Mesenteric fat pad (tissue), 1 donor: ENCODE measurements at places on chromosomes 1 and 21.

DNA sequence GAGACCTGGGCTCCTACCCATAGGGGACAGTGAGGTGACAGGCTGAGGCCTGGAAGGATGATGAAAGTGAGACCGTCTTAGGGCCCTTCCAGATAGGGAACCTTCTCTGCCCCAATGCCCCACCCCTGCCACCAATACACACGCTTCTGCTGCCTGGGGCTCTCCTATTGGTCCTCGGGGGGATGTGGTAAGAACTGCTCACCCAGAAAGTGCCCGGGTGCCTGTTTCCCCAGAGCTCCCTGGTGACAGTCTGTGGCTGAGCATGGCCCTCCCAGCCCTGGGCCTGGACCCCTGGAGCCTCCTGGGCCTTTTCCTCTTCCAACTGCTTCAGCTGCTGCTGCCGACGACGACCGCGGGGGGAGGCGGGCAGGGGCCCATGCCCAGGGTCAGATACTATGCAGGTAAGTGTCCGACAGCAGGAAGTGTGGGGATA is 948 bp downstream of the SEMA4A start:
- no peak for DNase-seq

- DNase-seq: no peak
Measured at GRCh38 chr1:225949041-225949440, 8.0 kb upstream of the LEFTY2 start.

DNA sequence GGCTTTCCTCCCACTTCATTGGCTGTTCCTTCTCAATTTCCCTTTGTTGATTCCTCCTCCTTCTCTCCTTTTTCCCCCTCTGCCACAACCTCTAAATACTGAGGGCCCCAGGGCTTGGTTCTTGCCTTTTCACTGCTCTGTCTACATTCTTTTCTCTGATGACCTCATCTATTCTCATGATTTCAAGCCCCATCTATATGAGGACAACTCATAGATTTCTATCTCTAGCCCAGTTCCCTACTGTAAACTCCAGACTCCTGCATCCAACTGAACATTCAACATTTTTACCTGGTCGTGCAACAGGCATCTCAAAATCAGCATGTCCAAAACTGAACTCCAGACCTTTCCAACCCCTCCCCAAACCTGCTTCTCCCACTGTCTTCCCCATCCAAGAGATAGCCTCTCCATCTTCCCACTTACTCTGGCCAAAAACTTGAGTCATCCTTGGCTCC is 11.5 kb upstream of the SLC9A1 start:
- DNase-seq: no peak

- DNase-seq: no peak
Measured at GRCh38 chr1:12594966-12595756, 22.8 kb downstream of the DHRS3 start.

DNA sequence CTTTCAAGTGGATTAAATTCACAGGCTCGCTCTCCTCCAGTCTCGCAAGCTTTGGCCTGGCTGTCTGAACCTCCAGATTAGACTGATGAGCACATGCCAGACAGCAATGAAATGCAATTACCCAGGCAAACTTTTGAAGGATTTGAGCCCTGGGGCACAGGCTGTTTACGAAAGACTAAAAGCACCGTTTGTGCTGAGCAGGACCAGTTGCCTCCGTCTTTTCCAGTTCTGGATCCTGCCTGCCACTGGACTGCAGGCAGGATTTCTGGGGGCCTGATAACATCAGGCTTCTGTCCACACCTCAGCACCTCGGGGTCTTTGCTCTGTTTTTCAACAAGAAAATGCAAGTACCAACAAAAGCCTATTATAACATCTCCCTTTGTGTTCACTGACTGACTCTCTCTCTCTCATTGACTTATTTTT is 145.7 kb downstream of the CLIC6 start:
- DNase-seq: no peak

GRCh38 chr1:182629499-182630096 is 25.4 kb upstream of the RGS16 start:
- DNase-seq: no peak

DNA sequence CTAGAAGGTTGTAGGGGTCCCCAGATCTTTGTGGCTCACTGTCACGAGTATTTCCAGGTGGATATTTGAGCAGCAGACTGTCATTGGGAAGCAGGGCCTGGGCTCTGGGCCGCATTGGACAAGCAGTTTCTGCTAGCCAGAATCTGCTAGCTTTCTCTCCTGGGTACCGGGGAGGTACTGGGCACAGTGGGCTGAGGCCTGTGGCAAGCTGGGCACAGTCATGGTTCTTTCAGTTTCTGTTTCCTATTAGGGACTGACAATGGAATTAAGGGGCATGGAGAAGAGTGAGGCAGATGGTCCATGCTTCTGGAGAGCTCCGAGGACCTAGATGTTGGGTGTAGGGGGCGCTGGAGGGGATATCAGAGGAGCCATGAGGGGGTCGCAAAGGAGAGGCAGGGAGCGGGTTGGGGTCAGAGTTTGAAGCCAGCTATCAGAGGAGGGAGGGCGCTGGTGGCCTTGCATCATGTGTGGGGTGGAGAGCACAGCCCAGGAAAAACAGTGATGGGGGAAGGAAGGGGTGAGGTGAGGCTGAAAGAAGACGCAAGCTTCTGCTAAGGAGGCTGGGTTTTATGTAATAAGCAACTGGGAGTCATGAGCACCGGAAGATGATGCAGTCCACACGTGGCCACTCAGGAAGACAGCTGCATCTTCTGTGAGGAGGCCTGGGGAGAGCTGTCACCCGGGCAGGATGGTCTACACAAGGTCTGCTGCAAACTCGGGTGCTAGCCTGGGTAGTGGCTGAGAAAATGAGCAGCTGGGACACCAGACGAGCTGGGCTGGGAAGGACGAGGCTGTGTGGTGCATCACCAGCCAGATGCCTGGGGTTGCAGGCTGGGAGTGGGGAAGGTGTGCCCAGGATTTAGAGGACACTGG is 72.7 kb downstream of the IER5 start:
- DNase-seq: no peak

- DNase-seq: no peak
Measured at GRCh38 chr1:60865166-60865565, 217.2 kb upstream of the NFIA start.

DNA sequence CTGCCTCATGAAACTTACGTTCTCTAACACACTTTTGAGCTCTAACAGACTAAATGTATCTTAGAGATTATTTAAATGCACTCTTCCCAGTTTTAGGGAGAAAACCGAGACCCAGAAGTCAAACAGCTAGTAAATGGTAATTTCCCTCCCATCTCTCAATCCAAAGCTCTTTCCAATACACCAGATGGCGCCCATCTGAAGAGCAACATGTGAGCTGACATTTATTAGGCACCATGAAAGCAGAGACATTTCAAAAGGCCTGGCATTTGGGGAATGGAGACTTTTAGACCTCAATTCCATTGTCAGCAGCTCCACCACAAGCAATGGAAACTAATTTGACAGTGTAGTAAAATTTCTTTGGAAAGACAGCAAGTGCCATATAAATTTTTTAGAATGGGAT is 191.4 kb downstream of the DAB1 start:
- no peak for DNase-seq

DNA sequence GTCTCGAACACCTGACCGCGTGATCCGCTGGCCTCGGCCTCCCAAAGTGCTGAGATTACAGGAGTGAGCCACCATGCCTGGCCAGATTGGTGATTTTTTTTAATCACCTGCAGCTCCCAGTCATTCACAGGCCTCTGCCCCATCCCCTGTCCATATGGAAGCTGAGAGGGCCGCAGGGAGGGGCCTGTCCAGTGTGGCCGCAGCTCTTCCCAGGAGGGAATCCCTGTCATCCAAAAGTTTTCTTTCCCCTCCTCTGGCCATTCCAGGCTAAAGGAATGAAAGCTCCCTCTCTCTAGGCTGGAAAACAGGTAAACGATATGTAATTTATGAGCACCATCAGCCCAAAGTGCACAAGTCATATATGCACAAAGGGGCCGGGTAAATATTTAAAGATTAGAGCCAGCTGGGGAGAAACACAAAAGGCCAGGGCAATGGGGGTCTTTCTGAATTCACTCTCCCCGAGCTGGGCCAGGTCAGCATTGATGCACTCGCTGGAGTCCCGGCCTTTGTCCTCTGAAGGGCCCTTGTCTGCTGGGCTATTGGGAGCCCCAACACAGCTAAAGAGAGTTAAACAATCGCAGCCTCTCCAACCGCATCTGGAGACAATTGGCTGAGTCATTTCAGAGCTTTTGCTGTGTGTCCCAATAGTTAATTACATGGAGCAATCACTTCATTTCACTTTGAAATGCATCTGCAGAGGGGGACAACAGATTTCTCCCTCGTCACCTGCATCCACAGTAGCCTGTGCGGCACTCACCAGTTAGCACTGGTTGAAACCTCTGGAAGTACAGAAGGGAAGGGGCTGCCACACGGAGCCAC is 3.8 kb upstream of the HES3 start:
- no peak for DNase-seq

GRCh38 chr1:6014130-6014999 is 22.1 kb upstream of the NPHP4 start:
- DNase-seq: no peak

GRCh38 chr1:87335175-87335884 is 6.7 kb downstream of the LMO4 start:
- no peak for DNase-seq

GRCh38 chr1:51933344-51933743 is 54.8 kb upstream of the NRDC start:
- no peak for DNase-seq

DNA sequence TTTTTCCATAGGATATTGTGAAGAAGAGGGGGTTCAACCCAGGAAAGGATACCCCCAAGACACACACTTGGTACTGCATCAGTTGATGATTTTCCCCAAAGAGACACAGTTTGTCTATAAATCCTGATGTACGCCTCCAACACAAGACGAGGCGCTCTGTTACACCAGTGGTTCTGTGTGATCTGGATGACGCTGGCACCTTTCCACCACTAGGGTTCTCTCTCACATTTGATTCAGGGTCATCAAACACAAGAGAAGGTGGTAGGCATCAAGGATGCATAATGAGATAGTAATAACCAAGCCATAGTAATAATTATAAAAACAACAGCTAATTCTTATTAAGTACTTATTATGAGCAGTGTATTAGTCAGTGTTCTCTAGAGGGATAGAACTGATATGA is 508.8 kb upstream of the ZP4 start:
- DNase-seq: no peak

DNA sequence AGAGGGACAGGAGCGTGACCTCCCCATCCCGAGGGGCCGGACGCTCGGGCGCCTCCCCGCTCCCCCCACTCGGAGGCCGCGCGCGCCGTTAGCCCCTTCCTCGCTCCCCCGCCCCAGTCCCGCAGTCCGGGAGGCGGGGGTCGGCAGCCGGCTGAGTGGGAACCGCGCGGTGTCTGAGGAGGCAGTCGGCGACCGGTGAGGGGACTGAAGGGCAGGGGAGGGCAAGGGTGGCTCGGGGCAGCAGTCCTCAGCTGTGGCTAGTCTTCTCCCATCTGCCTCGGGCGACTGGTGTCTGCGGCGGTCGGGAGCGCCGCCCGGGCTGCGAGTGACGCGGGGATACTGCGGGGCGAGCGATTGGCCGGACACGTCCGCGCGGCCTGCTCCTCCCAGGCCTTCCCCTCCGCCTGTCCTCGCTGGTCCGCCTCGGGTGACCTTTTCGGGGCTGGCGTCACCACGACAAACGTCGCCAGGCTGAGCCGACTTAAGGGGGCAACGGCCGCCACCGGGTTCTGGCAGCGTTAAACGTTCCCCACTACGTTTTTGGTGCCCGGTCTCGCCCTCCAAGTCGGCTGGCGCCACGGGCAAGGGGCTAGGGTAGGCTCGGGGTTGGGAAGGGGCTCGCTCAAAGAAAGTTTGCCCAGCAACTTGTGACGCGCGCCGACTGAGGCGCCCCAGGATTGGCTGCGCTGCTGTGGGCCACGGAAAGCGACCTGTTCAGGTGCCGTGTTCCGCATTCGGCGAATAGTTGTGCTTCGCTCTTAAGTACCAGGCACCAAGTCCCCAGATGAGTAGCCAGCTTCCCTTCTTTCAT is 538 bp downstream of the ZNF672 start:
- peak; percentile 97 for DNase-seq

DNA sequence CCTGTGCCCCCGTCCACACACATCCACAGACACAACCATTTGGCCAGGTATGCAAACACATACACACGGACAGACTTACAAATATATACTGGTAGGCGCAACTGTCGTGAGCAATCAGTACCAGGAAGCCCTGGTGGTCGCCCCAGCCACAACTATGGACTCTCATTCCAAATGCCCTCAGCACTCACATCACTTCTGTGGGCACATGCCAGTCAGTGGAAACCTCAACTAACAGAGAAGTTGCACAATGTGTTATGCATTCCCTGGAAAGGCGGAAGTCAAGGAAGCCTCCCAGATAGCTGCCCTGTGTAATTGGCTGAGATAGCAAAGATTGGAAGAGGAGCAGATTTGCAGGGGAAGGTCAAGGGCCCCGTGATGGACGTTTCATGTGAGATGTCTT is 1.4 kb upstream of the HEYL start:
- DNase-seq: no peak

DNA sequence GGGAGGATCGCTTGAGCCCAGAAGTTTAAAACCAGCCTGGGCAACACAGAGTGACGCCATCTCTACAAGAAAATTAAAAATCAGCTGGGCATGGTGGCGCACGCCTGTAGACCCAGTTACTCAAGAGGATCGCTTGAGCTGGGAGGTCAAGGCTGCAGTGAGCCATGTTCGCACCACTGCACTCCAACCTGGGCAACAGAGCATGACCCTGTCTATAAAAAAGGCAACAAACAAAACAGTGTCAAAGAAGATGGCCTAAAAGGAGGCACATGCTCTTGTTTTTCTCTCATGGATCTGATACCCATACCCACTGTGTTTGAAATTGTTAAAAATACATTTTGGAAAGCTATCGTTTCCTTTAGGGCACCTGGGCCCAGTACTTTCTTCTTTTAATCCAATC is 191.7 kb downstream of the SLC45A1 start:
- DNase-seq: no peak

GRCh38 chr1:242813490-242814091 is 289.1 kb upstream of the PLD5 start:
- no peak for DNase-seq

- DNase-seq: peak; percentile 57
Measured at GRCh38 chr1:228075801-228076271, 6.7 kb upstream of the ARF1 start.

DNA sequence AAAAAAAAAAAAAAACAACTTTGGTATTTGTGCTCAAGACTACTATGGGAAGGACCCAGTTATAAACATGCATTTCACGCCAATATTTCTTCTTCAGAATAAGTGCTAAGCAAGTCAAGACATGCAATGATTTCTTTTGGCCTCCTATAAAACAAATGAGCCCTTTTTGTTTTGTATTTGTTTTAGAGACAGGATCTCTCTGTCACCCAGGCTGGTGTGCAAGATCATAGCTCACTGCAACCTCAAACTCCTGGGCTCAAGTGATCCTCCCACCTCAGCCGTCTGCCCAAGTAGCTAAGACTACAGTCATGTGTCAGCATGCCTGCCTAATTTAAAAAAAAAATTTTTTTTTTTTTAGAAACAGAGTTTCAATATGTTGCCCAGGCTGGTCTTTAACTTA is 348.7 kb downstream of the PCP4 start:
- DNase-seq: no peak

DNA sequence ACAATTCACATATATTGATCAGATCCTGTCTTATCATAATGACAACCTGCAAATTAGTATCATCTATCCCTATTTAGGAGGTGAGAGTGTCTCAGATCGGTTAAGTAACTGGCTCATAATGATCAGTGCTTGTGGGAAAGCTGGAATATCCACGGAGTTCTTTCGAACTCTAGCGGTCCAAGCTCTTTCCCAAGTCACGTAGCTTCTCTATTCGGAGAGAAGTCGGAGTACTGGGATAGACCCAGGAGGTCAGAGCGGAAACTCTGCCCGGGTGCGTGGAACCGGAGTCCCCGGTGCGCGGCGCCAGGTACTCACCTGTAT is 339 bp downstream of the PTGS2 start:
- DNase-seq: no peak
